ENCODE measurements at places on chromosomes 16 and 17. TPM values are rescaled to one million over a fixed set of nuclear protein-coding genes. Genes with fewer than 3 reads are reported as not detected.

SGCA gene
- total RNA-seq, result 131 TPM

SKAP1 gene
- 0.88 TPM for total RNA-seq

CIITA gene
- 9.9 TPM for total RNA-seq

C16orf86 gene
- total RNA-seq, result 3.7 TPM

WFIKKN1 gene
- 0.50 TPM for total RNA-seq

NOG gene
- 0.12 TPM for total RNA-seq

CDH8 gene
- 0.39 TPM for total RNA-seq

MRPL27 gene
- 68.6 TPM for total RNA-seq

CRYM gene
- 124 TPM for total RNA-seq

KRTAP4-3 gene
- not detected for total RNA-seq

COL1A1 gene
- total RNA-seq, result 151 TPM

NRN1L gene
- total RNA-seq, result 0.50 TPM

KRT15 gene
- total RNA-seq, result 0.37 TPM

FOXL1 gene
- total RNA-seq, result 1.4 TPM

ZNF267 gene
- 8.4 TPM for total RNA-seq

KRTAP1-5 gene
- total RNA-seq, result not detected

- no peak for DNase-seq
These were observed 35.9 kb upstream of the KIFC3 start for GRCh38 chr16:57838161-57838560.

- no peak for DNase-seq
These were observed 11.3 kb upstream of the PDXDC1 start for GRCh38 chr16:14963281-14964173.

- DNase-seq, result no peak
These were observed 23.5 kb downstream of the CACNA1H start for GRCh38 chr16:1176280-1176897.

- DNase-seq, result no peak
These were observed 1.6 kb downstream of the TBX4 start for GRCh38 chr17:61453566-61454380.

GRCh38 chr17:56978441-56979090 lies 635 bp downstream of the SCPEP1 start:
- no peak for DNase-seq

- DNase-seq, result no peak
These were observed 70.1 kb upstream of the MPHOSPH6 start for GRCh38 chr16:82240111-82240510.

- no peak for DNase-seq
These were observed 16.0 kb downstream of the TRIM25 start for GRCh38 chr17:56897646-56898424.

GRCh38 chr17:76151896-76152454 lies 10.9 kb upstream of the FOXJ1 start:
- no peak for DNase-seq

DNA sequence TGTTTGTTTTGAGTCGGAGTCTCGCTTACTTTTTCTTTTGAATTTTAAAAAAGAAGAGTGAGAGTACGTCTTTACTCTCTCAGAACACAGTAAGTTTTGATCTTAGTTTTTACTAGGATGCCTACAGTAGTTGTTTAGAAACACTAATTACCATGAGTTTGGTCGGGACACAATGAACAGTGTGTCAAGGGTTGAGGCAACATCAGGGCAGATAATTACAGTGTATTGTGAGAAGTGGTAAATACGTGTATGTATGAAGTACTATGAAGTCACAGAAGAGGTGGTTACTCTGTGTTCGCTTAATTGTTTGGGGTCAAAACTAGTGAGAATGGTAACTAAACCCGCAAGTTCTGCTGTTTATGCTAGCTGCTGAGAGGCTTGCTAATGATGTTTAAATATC lies 18.2 kb downstream of the PAFAH1B1 start:
- no peak for DNase-seq

DNA sequence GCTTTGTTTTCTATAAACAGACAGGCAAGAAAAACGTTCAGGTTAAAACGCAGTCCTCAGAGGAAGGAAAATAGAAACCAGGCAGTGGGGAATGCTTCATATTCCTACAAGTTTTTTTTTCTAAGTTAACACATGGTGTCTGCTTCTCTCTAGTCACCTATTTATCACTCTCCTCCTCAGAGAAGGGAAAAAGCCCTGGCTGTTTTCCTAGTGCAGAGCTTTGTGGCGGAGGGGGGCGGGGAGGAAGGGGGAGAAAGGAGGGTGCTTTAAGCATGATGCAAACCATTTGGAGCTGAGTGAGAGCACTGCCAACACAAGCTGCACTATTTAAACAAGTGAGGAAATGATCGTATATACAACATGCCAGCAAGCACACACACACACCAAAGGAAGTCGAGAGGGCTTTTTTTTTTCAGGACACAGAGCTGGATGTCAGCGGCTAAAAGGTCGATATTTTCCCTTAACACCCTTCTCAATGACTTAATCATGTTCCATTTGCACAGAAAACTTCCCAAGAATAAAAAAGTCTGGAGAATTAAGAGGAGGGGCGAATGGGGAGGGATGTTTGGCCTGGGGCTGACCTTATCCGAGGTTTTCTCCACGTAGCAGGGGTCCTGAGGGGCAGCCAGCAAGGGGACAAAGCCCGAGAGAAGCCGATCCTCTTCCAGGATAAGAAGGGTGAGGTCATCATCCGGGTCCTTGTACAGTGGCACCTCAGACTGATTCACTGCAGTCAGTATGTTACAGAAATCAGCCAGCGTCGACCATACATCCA lies 117.4 kb downstream of the HIC1 start:
- DNase-seq, result peak; percentile 79

- DNase-seq, result no peak
These were observed 84.9 kb downstream of the DNAH17 start for GRCh38 chr17:78492116-78492799.

DNA sequence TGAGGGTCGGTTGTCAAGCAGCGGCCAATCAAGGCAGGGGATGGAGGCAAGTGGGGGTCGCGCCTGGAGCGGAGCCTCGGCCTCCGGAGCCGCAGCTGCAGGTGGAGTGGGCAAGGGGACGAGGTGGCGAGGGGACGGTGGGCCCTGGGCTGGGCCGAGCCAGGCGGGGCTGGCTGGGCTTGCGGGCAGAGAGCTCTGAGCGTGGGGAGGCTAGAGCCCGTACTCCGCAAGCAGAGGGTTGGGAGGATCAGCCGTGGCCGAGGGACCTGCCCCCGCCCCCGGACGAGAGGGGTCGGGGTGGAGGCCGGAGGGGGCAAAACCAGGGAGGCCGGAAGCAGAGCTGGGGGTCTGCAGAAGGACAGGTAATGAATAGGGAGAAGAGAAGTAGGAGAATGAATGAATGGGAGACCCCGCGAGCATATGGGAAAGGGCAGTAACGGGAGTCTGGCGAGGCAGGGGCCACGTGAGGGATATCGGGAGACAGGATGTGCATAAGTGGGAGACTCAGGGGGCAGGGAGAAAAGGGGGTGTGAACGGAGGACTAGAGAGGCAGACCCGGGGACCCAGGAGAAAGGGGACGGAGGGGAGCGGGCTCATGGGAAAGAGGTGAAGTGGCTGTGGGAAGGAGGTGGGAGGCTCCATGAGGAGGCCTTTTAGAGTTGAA lies at the start of gene KATNB1:
Gene KATNB1 (plus strand): TSS at position 16 of the 664 bp plus-strand sequence. CDS start 1,474 bp downstream, outside the sequence.
- no peak for DNase-seq

DNA sequence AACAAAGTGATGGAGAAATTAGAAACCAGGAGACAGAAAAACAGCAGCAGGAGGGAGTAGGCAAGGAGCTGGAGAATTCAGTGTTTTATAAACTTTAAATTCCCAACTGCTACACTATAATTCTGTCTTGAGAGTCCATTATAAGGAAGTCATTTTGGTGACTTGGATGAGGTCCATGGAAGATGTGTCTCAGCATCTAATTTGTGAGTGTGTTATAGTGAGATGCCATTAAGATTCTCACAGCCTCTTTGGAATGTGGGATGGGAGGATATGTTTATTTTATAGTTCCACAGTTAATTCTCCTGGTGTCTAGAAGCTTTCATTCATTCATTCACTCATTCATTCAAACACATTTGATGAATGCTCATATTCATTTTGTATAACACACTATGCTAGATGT lies 206.0 kb upstream of the MYOCD start:
- no peak for DNase-seq

- peak; percentile 47 for DNase-seq
These were observed 12.8 kb downstream of the PIMREG start for GRCh38 chr17:6456914-6457687.

- DNase-seq, result no peak
These were observed 6.9 kb downstream of the IGFBP4 start for GRCh38 chr17:40450175-40450574.

DNA sequence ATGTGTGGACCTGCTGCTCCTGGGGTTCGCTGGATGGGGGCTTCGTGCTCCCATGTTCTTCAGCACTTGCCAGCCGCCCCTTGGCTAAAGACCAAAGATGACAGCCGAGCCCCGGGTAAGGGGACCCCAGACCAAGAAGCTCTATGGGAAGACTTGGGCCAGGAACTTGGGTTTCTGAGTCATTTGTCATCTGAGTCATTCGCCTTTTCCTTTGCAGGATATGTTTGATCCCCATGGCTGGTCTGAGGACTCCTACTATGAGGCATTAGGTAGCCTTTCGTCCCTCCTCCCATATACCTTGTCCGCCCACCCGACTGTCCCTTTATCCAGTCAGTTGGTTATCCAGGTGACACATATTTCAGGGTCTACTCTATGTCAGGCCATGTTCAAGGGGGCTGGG lies 17.7 kb upstream of the ITGB4 start:
- no peak for DNase-seq

- no peak for DNase-seq
These were observed 19.3 kb upstream of the KRT19 start for GRCh38 chr17:41547378-41547841.

GRCh38 chr16:3095869-3096268 lies 3.2 kb downstream of the ZSCAN10 start:
- DNase-seq, result no peak

- DNase-seq, result no peak
These were observed 3.0 kb downstream of the FMNL1 start for GRCh38 chr17:45224671-45225050.

DNA sequence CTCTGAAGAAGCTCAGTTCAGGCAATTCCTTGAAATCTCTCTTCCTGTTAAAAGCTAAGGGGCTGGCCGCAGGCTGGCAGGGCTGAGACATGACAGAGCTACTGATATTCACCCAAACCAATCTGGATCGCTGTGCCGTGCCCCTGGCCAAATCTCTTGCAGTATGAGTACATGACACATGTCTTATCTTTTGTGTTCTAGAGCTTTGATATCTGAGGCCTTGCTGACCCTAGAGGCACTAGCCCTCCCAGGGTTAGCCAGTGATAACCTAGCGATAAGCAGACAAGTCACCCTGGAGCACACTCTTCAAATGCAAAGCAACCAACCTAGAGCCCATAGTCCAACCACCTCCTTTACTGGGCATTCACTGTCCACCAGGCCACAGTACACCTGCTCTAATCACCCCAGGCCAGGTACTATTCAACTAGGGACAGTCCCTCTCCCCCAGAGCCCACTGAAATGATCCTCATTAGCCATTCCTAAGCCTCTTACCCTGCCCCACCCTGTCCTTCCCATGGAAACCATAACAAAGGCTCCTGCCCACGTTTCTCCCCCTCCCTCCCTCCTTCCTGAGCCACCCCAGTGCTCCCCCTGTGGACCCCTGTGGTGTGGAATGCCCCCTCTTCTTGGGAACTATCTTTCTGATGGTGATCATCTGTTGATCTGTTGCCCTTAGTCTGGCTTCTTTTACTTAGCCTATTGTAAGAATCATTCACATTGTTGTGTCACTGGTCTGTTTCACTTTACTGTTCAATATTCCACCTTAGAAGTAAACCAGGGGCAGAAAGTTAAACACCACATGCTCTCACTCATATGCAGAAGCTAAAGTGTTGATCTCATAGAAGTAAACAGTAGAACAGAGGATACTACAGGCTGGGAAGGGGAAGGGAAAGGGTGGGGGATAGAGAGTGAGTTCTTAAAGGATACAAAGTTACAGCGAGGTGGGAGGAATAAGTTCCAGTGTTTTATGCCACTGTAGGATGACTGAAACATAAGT lies 52.5 kb downstream of the TEKT5 start:
- DNase-seq, result no peak

- no peak for DNase-seq
These were observed 80.8 kb downstream of the CLEC16A start for GRCh38 chr16:11025120-11025531.

DNA sequence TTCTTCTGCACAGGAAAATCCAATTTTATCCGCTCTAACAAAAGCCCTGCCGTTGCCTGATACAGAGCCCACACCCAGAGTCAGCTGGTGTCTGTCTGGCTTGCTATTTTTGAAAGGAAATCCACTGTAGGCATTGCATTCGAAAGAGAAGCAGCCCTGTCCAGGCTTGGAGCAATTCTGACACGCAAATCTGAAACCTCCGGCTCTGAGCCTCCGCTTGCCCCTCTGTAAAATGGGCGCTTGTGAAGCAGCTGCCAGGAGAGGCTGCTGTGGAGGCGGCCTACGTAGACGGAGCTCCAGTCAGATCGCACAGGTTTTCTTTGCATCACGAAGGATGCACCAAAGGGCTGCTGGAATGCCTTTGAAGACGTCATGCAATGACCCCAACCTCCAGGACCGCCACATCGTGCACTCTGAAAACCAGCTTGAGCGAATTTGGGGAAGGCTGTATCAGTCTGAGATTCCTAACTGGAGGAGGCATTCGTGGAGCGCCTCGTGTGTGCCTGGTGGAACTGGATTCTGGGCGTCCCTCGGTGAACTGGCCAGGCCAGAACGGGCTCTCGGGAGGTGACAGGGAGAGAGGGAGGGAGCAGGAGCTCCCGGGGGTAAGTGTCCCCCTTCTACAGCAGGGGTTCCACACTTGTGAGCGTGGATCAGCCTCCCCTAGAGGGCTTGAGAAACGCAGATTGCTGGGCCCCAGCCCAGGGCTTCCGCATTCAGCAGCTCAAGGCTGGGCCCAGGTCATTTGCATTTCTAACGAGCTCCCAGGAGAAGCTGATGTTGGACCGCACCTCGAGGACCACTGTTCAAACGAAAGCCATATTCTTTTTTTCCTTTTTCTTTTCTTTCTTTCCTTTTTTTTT lies 215.5 kb downstream of the MRTFB start:
- DNase-seq, result no peak
